ENCODE measurements at places on chromosomes 6 and 20.

GRCh38 chr6:85126485-85127167, 323.3 kb upstream of the NT5E start:
- peak; percentile 52 for DNase-seq

DNA sequence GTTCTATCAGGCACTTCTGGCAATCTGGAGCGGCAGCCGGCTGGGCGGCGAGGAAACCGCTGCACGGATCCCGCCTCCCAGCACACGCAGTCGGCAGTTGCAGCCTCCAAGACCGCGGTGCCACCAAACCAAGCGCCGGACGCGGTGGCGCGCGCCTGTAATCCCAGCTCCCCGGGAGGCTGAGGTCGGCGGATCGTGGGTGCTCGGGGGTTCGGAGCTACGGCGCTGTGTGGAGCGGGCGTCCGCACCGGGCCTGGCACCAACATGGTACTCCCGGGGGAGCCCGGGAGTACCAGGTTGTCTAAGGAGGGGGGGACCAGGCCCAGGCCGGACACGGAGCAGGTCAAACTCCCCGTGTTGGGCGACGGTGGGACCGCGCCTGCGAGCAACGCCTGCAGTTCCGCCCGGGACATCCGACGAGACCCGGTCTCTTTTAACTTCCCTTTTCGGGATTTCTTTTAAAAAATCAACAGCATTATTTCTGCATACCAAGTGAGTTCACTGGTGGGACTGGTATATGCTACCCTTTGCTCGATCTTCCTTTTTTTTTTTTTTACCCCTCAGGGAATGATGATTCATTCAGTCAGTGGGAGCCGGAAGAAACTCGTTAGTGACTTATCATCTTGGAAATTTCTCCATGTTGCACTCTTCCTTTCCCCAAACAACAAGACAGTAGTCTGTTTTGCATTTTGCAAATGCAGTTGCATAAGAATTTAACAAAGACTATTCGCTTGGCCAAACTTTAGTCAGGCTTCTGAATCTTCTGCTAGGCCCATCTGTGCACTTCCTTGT, 27.6 kb downstream of the ZNF311 start:
- no peak for DNase-seq

GRCh38 chr20:1383623-1384404, 9.0 kb downstream of the FKBP1A start:
- DNase-seq, result no peak

- DNase-seq, result no peak
Measured at GRCh38 chr20:16368645-16369292, 204.5 kb downstream of the KIF16B start.

DNA sequence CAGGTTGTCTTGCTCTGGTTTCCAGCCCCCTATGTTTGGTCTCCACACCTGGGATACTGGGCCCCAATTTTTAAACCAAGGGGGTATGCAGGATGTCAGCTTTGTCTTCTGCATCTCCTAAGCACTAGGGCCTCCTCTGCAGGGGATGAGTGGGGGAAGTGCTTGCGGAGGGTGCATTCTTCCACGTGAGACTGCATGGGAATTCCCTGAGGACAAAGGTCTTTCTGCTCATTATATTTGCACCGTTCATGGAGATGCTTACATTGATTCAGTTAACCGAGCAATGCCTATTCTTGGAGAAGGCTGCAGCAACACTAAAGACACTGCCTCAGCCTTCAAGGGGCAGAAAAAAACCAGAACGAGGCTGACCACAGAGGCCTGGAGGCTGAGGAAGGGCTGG, 45.4 kb downstream of the RAB44 start:
- no peak for DNase-seq

GRCh38 chr6:167676000-167676665, 150.6 kb upstream of the AFDN start:
- peak; percentile 74 for DNase-seq

- DNase-seq, result no peak
Measured at GRCh38 chr20:41219824-41220223, 82.5 kb downstream of the PLCG1 start.

DNA sequence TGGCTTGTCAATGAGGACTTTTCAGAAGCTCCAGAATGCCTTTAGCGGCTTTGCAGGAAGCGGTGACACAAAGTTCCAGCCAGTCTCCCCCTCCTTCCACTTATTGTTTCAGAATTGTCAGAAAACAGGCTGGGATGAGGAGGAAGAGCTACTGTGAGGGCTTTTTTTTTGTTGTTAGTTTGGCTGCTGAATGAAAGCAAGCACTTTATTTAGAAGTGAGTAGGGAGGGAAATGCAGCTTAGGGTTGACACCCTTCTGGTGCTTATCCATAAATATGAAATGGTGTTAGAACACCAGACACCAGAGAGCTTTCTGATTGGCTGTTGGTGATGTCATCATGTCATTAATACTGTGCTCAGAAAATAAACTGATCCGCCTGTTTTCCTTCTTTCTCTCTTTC, 251.5 kb downstream of the SOX4 start:
- peak; percentile 86 for DNase-seq
